GM03348 (cell line): ENCODE measurements at places on chromosomes 5 and 9.

GRCh38 chr9:107685901-107686300 lies 196.3 kb upstream of the KLF4 start:
- DNase-seq, result peak; percentile 41

DNA sequence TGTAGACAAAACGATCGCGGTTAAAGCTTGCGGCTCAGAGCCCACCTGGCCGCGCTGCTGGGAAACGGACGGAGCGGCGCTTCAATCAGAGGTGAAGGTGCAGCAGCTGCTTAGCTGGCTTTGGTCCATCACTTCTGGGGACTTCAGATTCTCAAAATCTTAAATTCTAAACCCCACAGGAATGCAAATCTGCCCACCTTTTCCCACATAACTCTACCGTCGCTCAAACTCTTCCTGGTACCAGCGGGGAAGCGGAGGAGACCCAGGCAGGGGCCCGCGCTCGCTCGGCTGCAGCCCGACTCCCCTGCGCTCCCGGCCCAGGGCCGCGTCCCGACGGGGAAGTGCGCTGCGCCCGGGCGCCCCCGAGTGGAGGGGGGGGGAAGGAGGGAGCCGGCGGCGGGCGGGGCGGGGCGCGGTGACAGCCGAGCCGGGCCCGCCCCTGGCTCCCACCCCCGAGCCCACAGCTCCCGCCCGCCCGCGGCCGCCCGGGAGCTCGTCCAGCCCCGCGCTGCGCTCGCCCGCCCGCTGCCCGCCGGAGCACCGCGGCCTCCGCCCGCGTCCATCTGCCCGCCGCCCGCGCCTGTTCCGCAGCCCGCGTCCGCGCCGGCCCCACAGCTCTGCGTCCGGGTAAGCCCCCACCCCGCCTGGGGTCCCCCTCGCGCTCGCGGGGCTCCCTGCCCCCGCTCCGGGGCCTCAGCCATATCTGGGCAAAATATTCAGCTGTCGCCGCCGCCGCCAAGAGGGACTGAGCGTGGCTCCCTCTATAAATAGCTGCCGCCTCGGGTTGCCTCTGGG lies at the start of gene TMOD1:
TSS of gene TMOD1 (plus strand) at position 490 of the 795 bp plus-strand sequence. CDS start 22,523 bp downstream, outside the sequence.
- peak; percentile 94 for DNase-seq

- no peak for DNase-seq
These were observed 71.6 kb upstream of the UNC5A start for GRCh38 chr5:176738637-176739250.

GRCh38 chr5:145579301-145579700 lies 255.8 kb downstream of the PRELID2 start:
- DNase-seq, result no peak

GRCh38 chr5:43110606-43111170 lies 10.0 kb upstream of the ZNF131 start:
- DNase-seq, result no peak

- peak; percentile 9 for DNase-seq
These were observed 324.4 kb downstream of the NDUFS4 start for GRCh38 chr5:53884844-53885243.

DNA sequence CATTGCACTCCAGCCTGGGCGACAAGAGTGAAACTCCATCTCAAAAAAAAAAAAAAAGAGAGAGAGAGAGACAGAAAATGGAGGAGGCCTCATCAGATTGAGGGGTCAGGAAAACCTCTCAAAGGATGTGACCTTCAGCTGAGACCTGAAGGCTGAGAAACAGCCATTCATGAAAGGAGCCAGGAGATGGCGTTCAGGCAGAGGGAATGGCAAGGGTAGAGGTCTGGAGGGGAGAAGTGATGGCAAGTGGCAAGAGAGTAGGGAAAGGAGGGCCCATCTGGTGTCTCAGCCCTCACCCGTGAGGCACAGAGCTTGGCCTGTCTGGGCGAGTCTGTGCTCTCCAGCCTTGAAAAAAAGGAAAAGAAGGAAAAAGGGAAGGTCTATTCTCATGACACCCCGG lies 17.0 kb downstream of the CAMK2A start:
- peak; percentile 66 for DNase-seq

- DNase-seq, result no peak
These were observed 13.2 kb downstream of the SPTAN1 start for GRCh38 chr9:128565578-128565977.

- no peak for DNase-seq
These were observed 3.6 kb upstream of the ZNF131 start for GRCh38 chr5:43117092-43117491.

GRCh38 chr5:150043657-150044328 lies 42.6 kb downstream of the CSF1R start:
- DNase-seq, result no peak

DNA sequence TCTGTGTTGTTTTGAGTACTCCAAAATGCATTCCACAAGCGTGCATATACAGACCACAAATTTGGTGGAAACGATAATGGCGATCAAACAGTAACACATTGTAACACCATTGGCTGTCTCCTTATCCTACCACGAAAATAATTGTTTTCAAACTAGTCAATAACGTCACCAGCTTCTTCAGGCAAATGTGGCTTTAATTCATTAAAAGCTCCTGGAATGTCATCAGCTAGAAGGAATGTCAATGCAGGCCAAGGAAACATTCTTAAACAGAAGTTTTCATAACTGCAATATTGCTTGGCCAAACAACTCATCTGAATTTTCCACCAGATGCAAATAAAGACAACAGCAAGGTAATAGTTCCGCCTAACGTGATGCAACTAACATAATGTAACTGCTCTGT lies 71.6 kb upstream of the XPA start:
- peak; percentile 81 for DNase-seq

DNA sequence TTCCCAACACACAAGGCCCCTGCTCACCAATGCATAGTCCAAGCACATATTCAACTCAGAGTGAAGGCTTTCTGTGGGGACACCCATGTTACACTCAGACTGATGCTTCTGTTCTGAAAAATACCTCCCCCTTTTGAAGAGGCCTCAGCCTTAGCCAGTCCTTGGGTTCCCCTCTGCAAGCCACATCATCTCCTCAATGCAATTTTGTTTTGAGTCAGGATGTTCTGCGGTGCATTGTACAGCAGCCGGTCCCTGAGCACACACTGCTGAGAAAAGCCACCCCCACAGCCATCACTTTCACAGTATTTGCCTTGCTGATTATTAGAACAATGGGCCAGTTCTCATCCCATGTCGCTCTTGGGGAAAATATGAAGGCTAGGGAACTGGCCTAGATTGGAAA lies 241.2 kb downstream of the FAM114A2 start:
- no peak for DNase-seq

GRCh38 chr5:77893225-77893860 lies 117.2 kb upstream of the TBCA start:
- DNase-seq, result peak; percentile 89

DNA sequence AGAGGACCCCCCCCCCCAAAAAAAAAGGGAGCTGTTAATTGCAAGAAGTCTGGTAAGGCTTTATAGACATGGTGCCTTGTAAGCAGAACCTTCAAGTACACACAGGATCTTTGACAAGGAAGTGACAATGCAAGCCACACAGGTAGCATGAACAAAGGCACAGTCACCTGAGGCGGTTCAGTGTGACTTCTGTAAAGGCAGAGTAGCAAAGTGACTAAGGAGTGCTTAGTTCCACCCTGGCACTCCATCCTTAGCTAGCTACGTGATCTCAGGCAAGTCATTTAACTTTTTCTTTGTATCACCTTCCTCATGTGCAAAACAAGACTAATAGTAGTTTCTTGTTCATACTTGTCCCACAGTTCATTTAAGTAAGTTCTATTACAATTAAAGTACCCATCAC lies 282.0 kb downstream of the PRELID2 start:
- no peak for DNase-seq

- DNase-seq, result no peak
These were observed 182.0 kb downstream of the MUSK start for GRCh38 chr9:110850401-110851135.

DNA sequence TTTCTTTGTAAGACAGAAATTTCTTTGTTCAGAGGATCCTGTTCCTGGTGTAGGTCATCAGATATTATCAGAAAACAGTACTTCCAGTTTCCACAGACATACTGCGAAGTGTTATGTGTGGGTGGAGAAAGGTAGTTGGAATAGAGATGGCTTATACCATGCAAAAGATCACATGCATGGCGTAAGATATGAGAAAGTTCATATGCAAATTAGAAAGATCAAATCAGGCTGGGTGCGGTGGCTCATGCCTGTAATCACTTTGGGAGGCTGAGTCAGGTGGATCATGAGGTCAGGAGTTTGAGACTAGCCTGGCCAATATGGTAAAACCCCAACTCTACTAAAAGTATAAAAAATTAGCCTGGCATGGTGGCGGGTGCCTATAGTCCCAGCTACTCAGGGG lies 65.2 kb upstream of the GLIS3 start:
- no peak for DNase-seq

GRCh38 chr5:164422400-164422799 lies 917.0 kb downstream of the MAT2B start:
- DNase-seq, result no peak

DNA sequence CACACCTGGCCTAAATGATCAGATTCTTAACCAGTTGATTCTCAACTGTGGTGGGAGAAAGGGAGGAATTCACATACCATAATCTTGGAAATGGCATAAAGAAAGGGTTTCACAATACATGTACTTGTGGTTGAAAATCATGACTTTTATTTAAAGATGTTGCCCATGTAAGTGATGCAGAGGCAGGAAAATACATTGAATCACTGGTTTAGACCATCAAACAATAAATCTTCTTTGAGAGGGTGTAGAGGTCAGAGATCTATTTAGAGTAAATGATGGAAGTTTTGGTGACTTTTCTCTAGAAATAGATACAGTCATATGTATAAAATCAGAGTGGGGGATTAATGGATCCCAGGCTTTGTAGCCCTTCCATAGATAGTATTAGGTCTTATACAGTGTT lies 15.4 kb downstream of the NDUFS4 start:
- DNase-seq, result no peak
